Fibroblast of villous mesenchyme (primary cell): ENCODE measurements at places on chromosomes 5 and 9.

DNA sequence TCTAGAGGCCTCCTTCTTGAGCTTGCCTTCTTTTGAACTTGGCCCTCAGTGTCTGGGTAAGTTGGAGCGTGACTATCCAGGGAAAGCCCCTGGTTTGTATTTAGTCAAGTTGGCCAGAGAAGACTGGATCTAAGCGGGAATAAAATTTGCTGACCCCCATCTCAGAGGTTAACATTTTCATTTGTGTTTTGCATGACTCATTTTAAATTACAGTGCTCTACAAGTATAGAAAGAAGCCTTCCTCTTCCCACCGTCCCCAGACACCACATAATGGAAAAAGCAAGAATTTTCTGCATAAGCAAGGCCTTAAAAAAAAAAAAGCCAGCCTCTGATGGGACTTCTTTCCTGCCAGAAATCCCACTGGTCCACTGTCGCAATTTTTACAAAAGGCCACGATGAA lies 27.2 kb downstream of the PIK3R1 start:
- DNase-seq = peak; percentile 78

DNA sequence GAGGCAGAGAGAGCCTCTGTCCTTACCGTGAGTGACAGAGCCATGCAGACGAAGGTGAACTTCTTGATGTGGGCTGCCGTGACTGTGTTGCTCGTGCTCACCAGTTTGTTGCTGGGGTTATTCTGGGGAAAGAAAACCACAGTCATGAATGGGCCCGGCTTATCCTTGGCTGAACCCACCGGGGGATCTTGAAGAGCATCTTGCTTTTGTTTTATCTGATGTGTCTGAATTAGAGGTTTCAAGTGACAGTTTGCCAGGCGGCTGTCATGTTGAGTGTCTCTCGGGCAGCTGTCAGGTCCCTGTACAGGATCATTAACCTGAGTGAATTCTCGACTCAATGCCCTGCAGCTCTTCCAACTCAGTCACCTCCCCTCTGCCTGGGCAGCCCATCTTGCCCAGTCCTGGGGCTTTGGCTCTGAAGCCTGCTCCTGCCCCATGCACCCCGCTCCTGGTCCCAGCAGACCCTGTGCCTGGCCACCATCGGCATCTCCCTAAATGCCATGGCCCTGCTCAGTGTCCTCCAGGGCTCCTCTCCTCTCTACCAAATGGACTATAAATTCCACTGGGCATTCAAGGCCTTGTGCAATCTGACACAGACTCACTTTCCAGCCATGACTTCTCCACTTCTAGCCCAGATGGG lies 77.4 kb downstream of the OTULIN start:
- DNase-seq = no peak

DNA sequence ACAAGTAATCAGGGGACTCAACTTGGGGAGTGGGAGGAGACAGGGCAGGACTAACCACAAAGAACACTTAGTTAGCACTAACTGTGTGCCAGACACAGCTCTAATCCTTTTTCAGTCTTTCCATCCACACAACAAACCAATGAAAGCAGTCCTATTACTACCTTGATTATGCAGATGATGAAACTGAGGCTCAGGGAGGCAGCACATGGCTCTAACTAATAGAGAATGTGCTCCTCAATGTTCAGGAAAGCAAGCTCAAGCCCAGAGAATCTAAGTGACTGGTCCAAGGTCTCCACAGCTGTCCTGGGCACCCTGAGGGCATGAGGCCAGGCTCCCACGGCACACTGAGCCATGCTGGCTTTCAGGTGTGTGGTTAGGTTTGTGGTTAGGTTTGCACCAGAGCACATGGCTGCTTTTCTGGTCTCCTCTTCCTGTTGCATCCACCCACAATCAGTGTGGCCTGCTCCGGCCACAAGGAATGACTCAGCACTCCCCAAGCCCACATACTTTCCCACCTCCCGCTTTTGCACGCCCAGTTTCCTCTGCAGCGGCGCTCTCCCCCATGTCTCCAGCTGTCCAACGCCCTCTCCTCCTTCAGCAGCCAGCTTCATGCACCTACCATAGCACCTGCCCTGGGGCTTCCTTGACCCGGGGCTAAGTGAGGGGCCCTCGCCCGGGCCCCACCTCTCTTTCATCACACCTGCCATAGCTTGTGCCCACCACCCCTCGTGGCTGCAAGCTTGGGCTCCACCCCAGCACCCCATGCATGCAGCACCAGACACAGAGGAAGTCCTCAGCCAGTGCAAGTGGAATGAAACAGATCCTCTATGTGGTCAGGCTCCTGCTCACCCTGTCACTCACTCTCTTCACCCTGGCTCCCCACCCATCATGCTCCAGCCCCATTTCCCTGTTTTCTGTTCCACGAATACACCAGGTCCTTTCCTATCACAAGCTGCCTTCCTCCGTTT lies 133.1 kb downstream of the GABBR2 start:
- DNase-seq = peak; percentile 75

DNA sequence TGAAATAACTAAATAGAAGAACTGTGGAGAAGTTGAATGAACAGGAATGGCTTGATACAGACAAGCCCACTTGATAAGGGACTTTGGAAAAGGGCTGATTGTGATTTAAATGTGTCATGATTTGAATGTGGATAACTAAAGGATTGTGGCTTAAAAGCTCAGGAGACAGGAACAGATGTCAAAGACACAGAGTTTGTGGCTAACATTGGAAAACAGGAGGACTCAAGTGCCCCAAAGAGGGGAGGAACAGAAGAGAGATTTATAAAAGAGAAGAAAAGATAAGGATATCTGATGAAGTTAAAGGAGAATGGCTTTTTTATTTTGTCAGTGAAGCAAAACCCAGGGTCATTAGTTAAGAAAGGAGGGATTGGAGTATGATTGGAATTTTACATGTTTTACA lies 124.2 kb upstream of the TRPM3 start:
- no peak for DNase-seq

- no peak for DNase-seq
These were observed 173.5 kb upstream of the DMAC1 start for GRCh38 chr9:7973123-7973522.

GRCh38 chr9:18928711-18929110 lies 104.3 kb downstream of the SAXO1 start:
- DNase-seq = peak; percentile 28

- no peak for DNase-seq
These were observed 50.2 kb upstream of the SEMA4D start for GRCh38 chr9:89548071-89548638.

DNA sequence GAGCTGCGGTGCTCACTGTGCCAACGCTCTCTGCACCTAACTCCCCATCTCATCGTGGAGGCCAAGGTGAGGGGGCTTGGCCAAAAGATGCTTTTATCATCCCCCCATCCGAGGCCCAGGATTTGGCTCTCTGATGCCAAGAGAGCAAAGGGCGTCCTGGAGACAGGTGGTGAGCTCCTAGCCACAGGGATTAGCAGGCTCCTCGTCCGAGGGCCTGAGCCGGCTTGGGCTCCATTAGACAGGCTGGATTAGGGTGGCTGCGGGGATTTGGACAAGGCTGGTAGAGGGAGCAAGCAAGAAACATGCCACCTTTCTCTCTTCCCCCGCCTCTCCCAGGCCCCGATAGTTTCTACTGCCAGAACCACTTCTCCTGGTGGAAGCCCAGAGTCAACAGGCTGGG lies 1.0 kb upstream of the GRM6 start:
- no peak for DNase-seq

- DNase-seq = peak; percentile 53
These were observed 136.7 kb downstream of the NUDT12 start for GRCh38 chr5:103425686-103426454.

GRCh38 chr5:142276517-142276916 lies 48.3 kb downstream of the SPRY4 start:
- DNase-seq = no peak

GRCh38 chr5:14142202-14142826 lies 828 bp upstream of the TRIO start:
- DNase-seq = peak; percentile 55

GRCh38 chr9:15211160-15211814 lies 95.7 kb downstream of the TTC39B start:
- DNase-seq = peak; percentile 79

DNA sequence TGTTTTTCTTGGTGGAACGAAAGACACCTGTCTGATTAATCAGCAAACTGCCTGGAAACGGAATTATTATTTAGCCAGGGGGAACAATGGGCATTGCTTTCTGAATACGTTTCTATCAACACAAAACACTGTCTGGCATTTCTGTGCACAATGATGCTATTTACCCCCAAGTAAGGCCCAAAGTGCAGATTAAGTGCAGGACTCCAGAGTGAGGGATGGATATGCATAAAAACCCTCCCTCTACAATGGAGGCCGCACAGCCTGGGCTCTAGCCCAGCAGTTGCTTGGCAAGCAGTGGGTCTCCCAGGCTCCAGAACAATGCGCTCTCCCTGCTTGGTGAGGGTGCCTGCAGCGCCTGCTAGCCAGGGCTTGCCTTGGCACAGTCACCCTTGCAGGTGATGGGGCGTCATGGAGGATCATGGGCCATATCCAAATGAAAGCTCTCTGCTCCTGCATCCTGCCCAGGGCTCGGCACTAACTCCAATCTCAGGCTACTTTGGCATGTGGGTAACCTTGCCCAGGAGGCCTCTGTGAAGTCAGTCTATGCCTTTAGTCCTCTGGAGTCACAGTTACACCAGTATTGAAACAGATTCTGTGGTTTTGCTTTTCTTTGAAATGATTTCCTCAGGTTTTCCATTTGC lies 11.5 kb upstream of the SPATA24 start:
- no peak for DNase-seq

- peak; percentile 79 for DNase-seq
These were observed 3.2 kb downstream of the RBM18 start for GRCh38 chr9:122261469-122261881.

DNA sequence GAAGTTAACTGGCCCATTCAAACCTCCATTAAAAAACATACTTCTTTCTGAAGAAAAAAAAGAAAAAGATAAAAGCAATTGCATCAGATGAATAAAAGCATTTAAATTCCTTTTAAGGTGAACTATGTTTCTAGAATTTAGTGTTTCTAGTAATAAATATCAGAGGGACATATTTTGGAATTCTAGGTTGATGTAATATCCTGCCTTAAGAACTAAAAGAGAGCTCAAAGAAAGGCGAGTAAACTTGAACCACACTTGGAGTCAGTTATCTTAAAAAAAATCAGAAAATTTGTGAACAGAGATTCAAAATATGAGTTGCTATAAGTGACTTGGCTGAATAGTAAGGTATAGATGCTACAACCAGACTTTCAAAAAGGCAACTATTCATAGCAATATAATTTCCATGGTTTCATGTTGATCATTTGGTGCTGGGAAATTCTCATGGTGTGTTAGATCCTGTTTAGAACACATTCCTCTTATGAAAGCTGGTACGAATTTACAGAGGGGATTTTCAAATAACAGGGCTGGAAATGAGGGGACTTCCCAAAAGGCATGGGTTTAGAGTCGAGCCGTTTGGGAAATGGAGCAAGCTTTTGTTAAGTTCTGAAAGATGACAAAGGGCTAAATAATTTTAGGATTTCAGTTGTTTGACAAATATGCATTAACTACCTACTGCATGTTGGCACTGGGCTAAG lies 37.6 kb upstream of the RAI14 start:
- DNase-seq = no peak

DNA sequence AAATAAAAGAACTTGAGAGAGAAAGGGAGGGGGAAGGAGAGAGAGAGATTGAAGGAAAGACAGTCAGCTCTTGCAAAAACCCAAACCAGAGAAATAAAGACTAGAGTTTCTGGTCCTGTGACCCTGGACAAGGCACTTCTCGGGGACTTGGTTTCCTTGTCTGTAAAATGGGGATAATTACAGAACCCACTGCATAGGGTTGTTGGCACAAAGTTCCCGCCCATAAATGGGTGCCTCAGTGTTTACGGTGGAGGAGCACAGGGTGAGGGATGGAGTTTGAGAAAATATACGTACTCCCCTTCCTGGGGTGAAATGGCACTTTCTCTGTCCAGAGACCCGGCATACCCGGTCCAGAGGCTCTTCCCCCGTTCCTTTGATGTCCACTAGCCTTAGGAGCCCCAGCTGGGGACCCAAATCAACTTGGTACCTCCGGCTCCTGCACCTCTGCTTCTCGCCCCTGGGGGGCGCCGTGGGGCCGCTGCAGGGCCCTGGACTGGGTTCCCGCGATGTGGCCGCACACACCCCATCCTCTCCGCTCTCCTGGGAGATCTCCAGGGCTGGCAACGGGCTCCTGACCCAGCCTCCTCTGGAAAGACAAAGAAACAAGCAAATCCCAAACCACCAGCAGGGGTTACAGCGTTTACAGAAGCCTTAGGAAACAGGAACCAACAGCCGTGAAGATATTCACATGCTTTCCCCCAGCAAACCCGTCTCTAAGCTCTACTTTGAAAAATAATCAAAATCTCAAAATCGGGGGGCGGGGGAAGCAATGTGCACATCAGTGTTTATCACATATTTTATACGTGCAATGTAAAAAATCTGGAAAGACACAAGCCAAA lies 26.3 kb downstream of the PTGES start:
- DNase-seq = peak; percentile 77

DNA sequence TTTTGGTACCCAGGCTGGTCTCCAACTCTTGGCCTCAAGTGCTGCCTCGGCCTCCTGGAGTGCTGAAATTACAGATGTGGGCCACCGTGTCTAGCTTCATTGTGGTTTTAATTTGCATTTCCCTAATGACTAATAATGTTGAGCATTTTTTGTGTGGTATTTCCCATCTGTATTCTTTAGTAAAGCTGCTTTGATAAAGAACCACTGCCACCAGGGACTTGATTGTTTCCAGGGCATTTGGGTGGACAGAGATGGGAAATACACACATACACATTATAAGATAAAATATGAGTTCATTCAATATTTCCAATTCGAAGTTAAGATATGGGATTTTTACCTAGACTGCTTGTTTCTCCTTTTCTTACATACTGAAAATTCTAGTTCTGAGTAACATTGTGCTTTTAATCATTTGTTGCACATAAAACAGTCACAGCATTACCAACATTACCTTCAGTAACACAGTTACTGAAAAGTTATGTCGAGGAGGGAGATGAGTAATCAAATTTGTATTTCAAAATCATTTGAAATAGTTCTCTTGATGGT lies 28.9 kb downstream of the HABP4 start:
- DNase-seq = peak; percentile 34

DNA sequence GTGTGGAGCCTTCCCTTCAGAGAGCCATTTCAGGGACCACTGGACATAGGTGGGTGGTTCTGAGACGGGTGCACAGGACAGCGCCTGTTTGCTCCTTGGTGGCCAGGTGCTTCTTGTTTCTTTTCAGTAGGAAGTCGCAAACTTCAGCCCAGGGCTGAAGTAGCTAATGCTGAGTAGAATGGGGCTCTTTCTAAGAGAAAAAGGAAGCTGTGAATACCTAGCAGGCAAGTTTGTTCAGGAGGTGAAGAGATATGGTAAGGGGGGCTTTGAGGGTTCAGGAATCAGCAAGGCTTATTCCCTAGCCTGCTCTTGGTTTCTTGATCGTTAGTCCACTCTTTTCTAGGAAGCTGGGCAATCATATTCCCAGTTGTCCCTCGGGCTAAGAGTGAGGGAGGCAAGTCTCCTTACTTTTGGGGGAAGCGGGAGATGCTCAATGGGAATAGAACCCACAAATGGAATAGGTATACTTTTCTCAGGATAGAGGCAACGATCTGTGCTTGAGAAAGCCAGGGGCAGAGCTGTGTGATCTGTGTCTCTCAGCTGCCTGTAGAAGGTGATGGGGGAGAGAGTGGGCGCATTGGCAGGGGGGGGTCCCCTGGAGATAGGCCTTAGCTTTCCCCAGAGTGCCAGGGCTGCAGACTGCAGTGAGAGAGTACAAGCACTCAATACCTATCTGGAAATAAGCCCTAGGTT lies 1.9 kb upstream of the PURA start:
- no peak for DNase-seq
